ENCODE measurements at places on chromosomes 3 and 15.

- no peak for DNase-seq
These were observed 451.6 kb upstream of the AZI2 start for GRCh38 chr3:28800203-28800602.

DNA sequence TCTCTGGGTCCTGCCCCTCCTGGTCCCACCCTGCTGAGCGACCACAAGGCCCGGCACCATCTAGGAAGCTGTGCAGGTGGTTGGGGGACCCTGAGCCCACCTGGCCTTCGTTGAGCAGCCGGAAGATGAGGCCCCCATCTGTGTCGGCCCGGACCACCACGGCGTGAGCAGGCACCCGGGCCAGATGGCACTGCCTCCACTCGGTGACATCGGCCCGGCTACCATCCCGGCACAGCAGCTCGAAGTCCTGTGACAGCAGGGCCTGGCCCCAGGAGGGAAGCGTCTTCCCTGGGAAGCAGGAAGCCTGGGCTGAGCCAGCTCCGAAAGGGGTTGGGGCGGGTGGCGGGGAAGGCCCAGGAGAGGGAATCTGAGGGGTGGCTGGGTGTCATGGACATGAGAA, 12.6 kb downstream of the MELTF start:
- DNase-seq = no peak

GRCh38 chr3:7204848-7205156, 343.9 kb downstream of the GRM7 start:
- DNase-seq = no peak

GRCh38 chr3:112699436-112699978, 58.6 kb upstream of the CCDC80 start:
- no peak for DNase-seq

DNA sequence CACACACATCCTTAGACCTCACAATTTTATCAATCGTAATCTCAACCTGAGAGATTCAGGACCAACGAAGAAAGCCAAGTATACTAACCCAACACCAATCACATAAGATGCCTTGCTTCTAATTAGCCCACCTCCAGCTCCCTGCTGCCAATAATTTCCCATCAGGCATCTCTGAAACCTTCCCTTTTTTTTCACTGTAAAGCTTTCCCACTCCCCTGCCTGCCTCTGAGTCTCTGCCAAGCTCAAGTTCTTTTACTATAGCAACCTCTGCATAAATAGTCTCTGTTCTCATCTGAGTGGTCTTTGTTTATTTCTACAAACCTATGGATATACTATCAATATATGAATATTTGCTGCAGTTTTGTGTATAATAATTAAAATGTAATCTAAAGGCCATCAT, 86.5 kb downstream of the PIK3CB start:
- DNase-seq = no peak

DNA sequence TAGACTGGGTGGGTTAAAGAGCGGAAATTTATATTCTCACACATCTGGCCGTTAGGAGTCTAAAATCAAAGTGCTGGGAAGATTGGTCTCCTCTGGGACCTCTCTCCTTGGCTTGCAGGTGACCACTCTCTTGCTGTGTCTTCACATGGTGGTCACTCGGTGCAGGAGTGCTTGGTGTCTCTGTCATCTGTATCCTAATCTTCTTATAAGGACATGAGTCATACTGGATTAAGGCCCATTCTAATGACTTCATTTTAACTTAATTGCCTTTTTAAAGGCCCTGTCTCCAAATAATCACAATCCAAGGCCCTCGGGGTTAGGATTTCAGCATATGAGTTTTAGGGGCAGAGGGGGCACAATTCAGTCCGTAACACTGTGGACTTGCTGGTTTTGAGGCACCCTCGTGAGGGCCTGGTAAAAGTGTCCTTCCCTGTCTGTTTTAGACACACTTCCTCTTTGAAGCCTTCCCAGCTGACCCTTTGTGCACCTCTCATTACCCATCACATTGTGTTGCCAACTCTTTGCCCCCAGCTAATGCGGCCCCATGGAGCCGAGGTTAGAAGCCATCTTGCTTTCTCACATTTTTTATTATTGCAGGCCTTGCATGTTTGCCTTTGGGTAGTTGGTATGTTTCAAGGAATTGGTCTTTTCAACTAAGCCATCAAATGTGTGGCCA, 3.2 kb downstream of the XYLB start:
- DNase-seq = no peak

- DNase-seq = no peak
These were observed 219.3 kb upstream of the NANOGP8 start for GRCh38 chr15:35304389-35304788.

DNA sequence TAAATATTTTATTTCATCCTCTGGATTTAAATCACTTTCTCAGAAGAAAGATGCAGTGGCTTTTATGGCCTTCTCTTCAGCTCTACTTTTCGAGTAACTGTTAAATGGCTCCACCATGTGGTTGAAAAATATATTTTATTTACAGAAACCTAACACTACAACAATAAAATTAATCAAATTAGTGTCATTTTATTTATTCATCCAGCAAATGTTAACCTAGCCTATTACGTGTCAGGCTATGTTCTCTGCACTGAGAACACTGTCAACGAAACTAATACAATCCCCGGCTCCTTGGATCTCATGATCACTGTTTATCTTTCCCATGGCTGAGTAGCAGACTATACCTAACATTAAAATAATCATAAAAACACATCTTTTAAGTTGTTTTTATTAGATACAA, 148.0 kb upstream of the OSTN start:
- DNase-seq = no peak

- no peak for DNase-seq
These were observed 24.0 kb downstream of the IGSF10 start for GRCh38 chr3:151436675-151437446.

- no peak for DNase-seq
These were observed 164.5 kb downstream of the EBLN2 start for GRCh38 chr3:73225991-73226390.

- DNase-seq = no peak
These were observed 261.1 kb downstream of the MEX3B start for GRCh38 chr15:81784751-81785150.

DNA sequence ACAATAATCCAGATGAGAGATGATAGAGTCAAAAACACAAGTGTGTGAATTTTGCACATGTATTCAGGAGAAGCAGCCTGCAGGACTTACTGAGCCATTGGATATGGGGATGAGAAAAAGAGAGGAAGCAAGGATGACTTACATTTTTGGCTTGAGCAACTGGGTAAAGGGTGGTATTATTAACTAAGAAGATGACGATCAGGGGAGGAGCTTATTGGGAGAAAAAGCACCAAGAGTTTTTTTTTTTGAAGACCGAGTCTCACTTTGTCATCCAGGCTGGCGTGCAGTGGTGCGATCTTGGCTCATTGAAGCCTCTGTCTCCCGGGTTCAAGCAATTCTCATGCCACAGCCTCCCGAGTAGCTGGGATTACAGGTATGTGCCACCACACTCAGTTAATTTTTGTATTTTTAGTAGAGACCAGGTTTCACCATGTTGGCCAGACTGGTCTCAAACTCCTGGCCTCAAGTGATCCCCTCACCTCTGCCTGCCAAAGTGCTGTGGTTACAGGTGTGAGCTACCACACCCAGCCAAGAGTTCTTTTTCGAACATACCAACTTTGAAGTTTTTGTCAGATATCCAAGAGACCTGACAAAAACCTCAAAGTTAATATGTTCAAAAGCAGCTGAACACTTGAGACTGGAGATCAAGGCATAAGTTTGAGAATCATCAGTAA, 14.8 kb upstream of the SH3BP5 start:
- DNase-seq = no peak

GRCh38 chr3:20054549-20054987, 14.3 kb downstream of the KAT2B start:
- no peak for DNase-seq

Measured in left renal pelvis (tissue), 4 donors.